ENCODE measurements at places on chromosomes 1 and 21.

DNA sequence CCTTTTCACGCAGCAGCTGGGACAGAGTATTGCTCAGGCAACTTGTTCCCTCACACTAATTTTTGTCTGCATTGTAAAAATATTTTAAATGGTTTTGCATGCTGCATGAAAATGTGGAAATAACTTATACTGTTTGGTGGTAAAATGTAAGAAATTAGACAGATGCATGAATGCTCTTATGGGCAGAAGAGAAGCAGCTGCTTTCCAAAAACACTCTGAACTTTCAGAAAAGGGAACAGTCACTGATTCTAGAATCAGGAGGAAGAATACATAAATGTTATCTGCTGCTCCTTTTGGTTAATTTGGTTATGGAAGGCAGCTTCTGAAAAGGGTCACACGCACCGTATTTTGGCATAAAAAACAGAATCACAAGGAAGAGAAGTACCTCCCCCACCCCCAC is 87.0 kb upstream of the RUNX1 start:
- DNase-seq: no peak

DNA sequence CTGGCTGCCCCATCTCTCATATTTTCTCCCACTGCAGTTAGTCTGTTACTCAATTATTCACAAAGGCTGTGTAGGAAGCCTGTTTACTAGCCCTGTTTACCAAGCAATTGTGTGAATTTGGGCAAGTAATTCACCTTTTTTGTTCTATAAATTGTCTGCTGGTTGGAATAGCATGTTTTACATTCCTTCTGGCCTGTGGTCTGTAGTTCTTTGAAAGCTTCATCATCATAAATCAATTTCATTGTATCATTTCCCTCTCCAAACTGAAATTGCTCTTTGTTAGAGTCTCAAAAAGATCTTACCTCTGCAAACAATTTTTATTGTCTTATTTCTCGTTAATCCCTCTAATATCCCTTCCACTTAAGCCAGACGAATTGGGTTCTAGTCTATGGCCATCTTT is 1059.5 kb upstream of the ADGRL4 start:
- no peak for DNase-seq

DNA sequence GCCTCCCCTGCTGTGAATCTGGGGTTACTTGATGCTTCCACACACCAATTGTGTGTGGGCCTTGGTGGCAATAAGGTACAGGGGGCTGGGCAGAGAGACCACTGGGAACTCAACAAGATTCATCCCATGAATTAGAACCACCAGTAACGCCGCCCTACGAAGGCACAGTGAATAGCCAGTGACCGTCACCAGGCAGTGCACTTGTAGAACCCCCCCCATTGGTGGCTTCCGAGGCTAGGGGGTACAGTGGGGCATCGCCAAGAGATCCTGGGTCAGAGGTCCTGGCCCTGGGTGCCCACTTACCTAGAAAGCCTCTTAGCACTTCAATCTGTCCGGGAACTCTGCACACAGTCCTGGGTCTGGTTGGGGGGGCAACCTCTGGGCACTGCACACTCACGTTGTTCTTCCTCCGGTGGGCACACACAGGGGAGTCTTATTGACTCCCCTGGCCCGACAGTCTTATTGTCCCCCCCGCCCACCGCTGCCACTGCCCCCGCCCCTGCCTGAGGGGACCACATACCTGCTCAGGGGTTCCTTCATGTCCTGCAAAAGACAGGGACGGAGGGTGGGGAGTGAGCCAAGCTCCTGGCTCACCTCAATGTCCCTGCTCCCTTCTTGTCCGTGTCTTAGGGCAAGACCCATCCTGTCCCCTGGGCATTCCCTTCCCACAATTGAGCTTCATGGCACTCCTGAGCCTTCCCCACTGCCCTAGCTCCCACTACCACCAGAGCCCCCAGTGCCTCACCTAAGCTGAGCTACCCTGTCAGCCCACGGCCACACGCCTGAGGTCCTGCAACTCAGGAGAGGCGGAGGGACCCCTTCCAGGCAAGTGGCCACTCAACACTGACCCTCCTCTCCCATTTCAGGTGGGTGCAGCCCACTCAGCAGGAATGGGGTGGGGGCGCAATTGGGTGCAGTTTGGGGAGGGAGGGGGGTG is 2.5 kb upstream of the TRIM11 start:
- DNase-seq: no peak

- peak; percentile 5 for DNase-seq
Measured at GRCh38 chr1:25990702-25991395, 7.0 kb downstream of the PAFAH2 start.

- DNase-seq: no peak
Measured at GRCh38 chr21:43767498-43767983, 8.6 kb downstream of the CSTB start.

GRCh38 chr1:36706416-36706815 is 223.7 kb upstream of the CSF3R start:
- DNase-seq: no peak

GRCh38 chr1:184716158-184716557 is 38.5 kb downstream of the EDEM3 start:
- no peak for DNase-seq

DNA sequence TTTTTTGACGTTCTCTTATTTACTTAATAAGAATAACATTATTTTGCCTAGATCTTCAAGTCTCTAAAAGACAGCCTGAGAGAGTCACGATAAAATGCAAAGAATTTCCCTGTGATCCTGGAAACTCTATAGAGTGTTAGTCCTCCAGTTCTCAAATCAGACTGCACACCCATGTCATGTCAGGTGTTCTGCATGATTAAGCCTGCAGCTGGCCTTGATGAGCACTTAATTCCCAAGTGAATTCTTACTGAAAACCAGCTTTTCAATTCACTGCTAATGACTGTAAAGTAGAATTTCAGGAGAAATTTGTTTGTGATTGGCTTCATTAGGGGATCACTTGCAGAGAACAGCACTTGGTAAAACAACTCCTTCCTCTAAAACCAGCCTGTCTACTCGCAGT is 41.9 kb downstream of the CHML start:
- no peak for DNase-seq

- DNase-seq: no peak
Measured at GRCh38 chr1:232593717-232594502, 36.0 kb downstream of the SIPA1L2 start.

DNA sequence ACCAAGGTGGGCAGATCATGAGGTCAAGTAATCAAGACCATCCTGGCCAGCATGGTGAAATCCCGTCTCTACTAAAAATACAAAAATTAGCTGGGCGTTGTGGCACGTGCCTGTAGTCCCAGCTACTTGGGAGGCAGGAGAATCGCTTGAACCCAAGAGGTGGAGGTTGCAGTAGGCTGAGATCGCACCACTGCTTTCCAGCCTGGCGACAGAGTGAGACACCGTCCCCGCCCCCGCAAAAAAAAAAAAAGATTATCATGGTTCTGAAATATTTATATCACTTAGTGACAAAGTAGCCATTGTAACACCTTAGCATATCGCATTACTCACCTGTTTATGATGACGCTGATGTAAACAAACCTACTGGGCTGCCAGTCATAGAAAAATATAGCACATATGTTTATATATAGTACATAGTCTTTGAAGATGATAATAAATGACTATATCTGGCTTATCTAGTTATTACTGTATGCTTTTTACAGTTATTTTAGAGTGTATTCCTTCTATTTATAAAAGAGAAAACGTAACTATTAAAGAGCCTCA is 160.2 kb downstream of the NCAM2 start:
- DNase-seq: no peak

DNA sequence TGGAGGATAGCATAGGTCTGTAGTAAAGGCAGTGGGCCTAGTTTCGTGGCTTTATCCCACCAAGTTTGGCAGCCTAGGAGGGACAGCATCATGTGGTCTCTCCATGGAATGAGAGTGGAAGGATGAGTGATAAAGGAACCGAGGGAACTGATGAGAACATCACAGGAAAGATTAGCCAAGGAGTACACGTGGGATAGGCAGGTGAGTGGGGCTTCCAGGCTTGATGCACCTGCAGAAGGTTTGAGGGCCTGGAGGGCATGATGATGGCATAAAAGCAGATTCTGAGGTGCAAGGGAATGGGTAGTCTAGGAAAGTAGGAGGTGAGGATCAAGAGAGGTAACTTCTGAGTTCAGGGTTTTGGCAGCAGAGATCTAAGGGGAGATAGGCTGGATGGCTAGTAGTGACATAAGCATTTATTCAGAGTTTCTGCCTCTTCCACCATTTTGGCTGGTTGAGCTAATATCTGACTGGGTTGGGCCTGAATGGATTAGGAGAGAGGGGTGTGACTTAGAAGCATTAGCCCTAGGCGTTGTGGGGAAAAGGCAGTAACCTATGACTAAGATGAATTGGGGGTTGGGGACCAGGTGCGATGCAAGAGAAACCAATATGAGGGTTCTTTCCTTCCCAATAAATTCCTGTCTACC is 9.1 kb downstream of the PTGFRN start:
- no peak for DNase-seq

- DNase-seq: no peak
Measured at GRCh38 chr1:232306269-232306961, 323.5 kb downstream of the SIPA1L2 start.

GRCh38 chr21:45454926-45455673 is 50.1 kb downstream of the COL18A1 start:
- no peak for DNase-seq

GRCh38 chr1:84426376-84426775 is 28.1 kb downstream of the DNASE2B start:
- no peak for DNase-seq

GRCh38 chr1:90719330-90720144 is 2.4 kb upstream of the BARHL2 start:
- DNase-seq: no peak

DNA sequence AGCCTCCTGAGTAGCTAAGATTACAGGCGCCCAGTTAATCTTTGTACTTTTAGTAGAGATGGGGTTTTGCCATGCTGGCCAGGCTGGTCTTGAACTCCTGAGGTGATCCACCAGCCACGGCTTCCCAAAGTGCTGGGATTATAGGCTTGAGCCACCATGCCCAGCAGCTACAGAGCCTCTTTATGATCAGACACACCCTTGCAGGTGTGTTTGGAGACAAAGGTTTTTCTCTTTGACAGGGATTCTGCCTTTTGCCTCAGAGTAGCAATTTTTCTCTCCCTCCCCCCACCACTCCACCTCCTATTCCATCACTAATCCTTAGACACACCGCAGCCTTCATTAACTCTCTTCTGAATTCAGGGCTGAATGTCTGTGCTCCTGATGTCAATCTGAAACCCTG is 152.2 kb upstream of the NFIA start:
- no peak for DNase-seq

DNA sequence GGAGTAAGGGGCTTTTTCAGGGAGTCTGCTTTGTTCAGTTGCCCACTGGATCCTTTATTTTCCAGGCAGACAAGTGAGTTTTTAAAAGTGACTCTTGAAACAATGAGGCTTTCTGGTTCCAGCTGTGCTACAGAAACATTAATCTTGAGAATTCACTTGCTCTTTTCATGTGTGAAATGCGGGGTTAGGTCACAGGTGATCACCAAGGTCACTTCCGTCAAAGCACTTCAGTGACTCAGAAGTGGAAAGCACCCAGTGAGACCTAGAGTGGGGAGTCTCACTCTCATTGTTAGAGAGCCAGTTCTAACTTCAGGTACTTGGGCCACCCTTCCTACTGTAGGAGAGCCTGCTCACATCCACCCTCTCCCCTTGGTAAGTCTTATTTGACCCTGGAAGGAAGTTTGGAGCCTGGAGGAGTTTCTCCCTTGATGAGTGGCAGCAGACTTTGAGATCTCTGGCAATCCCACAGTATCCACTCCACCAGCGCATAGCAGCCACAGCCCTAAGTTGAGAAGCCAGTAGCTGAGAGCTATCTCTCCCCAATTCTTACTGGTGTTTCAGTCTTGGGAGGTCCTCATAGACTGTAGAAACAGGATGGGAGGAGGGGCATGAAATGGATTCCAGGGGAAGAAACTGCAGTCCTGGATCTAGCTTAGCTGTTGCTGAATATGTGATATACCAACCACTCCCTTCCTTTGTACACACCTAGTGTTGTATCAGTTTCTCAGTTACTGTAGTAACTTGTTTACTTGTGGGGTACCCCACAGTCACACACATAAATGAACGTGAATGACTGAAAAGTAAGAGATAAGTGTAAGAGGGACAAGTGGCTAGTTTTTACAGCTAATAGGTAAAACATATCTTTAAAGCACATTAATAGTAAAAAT is 3.1 kb downstream of the TACSTD2 start:
- peak; percentile 20 for DNase-seq

GRCh38 chr1:37919277-37919676 is 27.6 kb downstream of the INPP5B start:
- no peak for DNase-seq

GRCh38 chr1:1990222-1990621 is 13.4 kb downstream of the CFAP74 start:
- no peak for DNase-seq

DNA sequence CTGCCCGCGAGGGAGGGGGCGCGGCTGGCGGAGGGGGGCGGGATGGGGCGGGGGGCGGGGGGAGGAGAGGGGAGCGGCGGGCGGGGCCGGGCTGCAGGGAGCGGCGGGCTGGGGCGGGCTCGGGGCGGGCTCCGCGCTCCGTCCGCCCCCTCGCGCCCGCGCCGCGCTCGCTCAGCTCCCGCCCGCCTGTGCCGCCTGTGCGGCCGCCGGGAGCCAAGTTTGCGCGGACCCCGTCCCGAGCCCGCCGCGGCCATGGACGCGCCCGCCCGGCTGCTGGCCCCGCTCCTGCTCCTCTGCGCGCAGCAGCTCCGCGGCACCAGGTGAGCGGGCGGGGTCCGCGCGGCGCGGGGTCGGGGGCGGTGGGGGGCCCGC is at the start of gene GABRD:
Gene GABRD, plus strand, starts transcription at position 174 of the 372 bp plus-strand sequence. Its CDS starts 79 bp downstream, at position 253.
- no peak for DNase-seq

DNA sequence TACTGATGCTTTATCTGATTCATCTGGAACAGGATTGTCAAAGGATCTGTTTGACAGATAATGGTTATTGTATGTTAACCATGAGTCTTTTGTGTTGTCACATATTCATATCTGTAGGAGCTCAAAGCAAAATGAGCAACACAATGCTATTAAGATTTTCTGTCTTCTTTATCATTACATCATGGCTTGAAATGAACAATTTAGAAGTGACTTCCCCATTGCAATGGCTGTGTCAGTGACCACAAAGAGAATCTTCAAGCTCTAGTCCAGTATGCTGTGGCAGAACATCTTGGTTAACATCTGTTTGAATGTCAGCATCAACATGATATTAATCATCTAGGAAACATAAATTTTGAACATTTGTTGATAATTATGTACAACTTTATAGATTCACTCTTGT is 1148.5 kb downstream of the PLA2G4A start:
- DNase-seq: no peak

- DNase-seq: no peak
Measured at GRCh38 chr21:41931041-41931451, 22.8 kb downstream of the C2CD2 start.

- DNase-seq: no peak
Measured at GRCh38 chr1:167291539-167292185, 71.0 kb downstream of the POU2F1 start.

GRCh38 chr1:229993060-229993459 is 74.0 kb upstream of the GALNT2 start:
- no peak for DNase-seq

DNA sequence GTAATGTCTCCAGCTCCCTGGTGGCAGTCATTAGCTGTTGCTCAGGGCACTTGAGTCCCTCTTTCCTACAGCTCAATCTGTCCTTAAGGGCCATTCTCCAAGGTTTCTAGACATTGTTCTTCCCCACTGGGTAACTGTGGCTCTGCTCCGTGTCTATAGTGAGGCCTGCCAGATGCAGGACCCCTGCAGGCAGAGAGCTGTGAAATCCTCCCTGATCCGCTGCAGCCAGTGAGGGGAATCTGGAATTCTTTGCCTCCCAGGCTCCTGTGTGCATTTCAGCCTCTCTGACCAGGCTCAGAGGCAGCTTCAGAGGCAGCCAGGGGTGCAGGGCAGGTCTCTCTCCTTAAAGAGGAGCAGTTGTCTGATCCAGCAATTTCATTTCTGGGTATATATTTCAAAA is 14.4 kb upstream of the IGSF21 start:
- DNase-seq: no peak
